Right kidney (tissue), 9 donors: ENCODE measurements at places on chromosomes 13 and 19.

DNA sequence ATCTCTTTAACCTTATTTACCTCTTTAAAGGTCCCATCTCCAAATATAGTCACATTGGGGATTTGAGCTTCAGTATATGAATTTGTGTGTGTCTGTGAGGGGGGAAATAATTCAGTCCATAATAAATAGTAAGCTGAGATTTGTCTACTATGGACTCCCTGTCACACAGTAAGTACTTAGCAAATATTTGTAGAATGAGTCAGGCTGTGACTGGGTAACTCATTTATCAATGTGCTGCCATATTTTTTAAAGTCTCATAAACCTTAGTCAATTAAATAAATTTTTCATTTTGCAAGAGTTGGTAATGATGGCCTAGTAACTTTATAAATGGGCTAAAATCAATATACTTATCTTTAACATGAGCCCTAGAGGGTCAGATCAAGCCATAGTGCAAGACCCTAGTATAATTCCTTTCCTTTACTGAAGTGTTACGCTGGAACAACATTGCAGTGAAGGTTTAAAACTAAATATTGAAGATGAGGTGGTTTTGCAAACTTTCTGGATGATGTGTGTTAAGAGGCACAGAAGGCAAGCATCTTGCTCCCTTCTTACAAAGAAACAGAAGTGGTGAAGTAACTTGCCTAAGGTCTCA lies 305.1 kb downstream of the KCNRG start:
- DNase-seq = no peak

- DNase-seq = no peak
These were observed 13.0 kb downstream of the ERICH4 start for GRCh38 chr19:41455936-41456335.

- no peak for DNase-seq
These were observed 27.7 kb downstream of the MCF2L start for GRCh38 chr13:112996671-112997091.

DNA sequence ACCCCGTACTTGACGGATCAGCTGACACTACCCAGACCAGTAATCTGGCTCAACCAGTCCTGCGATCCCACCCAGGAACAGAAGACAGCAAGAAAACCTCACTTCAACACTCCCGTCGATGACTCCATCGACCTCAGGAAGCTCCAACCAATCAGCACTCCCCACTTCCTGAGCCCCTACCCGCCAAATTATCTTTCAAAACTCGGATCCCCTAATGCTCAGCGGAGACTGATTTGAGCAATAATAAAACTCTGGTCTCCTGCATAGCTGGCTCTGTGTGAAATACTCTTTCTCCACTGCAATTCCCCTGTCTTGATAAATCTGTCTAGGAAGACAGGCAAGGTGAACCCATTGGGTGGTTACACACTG lies 1.2 kb downstream of the LSM4 start:
- DNase-seq = no peak
